ENCODE measurements at places on chromosomes 13 and 19. TPM values are rescaled to one million over a fixed set of nuclear protein-coding genes. Genes with fewer than 3 reads are reported as not detected.

CATSPERD gene
- 3.6 TPM for total RNA-seq

GRCh38 chr19:36508325-36508724 is 19.0 kb upstream of the ZNF566 start:
- no peak for DNase-seq

- DNase-seq: no peak
Observed at GRCh38 chr19:40585241-40585981, 8.7 kb downstream of the SHKBP1 start.

KCNJ14 gene
- total RNA-seq: 0.61 TPM

GRCh38 chr19:30001791-30002190 is 59.8 kb downstream of the URI1 start:
- DNase-seq: peak; percentile 13

All from spinal cord (tissue), 10 donors.